ENCODE measurements at places on chromosomes 5 and 9.

GRCh38 chr5:43420241-43420640, 8.1 kb upstream of the CCL28 start:
- DNase-seq: no peak

DNA sequence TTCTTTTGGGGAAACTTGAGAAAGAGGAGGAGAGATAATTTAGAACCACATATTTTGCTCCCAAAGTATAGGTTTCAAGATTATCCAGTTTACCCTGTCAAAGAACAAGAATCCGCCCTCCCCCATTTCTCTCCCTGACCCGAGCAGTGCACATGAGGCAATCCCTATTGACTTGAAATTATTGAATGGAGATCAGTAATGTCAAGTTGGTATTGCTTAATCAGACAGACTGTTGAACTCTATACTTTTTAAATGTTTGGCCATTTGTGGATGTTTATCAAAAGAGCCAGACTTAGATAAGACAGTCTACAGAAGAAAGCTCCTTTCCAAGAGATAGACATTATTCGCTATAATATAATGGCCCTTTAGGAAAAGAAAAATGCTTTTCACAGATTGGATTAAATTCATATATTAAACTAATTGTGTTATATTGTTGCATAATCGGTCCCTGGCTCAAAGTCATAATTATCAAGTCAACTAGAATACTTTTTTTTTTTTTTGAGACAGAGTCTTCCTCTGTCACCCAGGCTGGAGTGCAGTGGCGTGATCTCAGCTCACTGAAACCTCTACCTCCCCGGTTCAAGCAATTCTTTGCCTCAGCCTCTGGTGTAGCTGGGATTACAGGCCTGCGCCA, 5.3 kb downstream of the SLC25A25 start:
- no peak for DNase-seq

DNA sequence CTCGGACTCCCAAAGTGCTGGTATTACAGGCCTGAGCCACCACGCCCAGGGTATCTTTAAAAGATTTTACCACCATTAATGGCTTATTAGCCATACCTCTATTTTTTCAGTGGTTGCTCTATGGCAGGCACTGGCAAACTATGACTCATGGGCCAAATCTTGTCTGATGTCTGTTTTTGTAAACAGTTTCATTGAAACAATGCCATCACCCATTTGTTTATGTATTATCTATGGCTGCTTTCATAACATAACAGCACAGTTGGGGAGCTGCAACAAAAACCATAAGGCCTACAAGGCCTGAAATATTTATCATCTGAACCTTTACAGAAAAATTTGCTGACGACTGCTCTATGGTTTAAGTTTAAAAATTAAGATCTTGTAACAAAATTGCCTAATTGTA, 66.8 kb downstream of the SLC38A9 start:
- no peak for DNase-seq

DNA sequence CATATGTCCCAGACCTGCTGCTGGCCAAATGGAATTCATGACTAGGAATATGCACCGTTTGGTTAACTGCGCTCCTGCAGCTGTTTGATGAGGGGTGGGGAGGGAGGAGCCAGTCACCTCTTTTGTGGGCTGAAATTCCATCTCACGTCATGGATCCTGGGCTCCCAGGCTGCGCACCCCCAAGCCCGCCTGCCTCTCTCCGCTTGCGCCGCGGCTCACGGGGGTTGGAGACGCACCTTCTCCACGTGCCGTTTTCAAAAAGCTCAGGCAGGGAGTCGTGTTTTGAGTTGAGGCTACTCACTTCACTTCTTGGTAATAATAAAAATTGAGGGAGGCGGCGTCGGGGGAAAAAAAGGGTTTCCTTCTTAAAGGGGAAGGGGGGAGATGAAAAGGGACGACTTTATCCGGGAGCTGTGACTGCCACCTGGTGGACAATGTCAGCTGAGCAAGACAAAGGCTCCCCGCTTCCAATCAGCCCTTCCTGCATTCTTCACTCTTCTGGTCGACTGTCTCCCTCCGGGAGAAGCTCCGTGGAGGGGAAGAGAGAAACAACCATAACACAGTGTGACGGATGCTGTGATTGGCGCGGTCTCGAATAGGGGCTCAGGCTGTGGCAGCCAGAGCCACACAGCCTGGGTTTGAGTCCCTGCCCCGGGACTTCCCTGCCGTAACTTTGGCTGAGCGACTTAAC, 15.9 kb upstream of the C5orf47 start:
- peak; percentile 73 for DNase-seq

- no peak for DNase-seq
Measured at GRCh38 chr5:157159209-157159751, 6.8 kb downstream of the GARIN3 start.

DNA sequence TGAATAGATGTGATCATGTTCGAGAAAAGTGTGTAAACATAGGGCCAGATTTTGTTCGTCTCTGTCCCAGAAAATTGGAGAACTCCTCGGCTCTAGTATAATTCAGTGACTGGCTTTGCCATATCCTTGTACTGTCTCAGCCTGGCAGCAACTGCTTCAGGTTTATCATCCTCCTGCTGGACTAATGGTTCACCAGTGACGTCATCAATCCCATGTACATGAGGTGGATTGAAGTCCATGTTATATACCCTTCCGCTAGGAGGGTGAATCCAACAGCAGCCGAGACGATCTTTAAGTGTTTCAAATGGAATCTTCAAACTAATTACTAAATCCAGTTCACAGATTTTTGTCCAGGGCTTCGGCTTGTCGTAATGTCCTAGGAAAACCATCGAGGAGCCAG, 17.1 kb upstream of the PLPP1 start:
- DNase-seq: no peak

- no peak for DNase-seq
Measured at GRCh38 chr5:2901096-2901495, 149.6 kb upstream of the IRX2 start.

- DNase-seq: no peak
Measured at GRCh38 chr5:72959257-72959656, 3.4 kb downstream of the FCHO2 start.

DNA sequence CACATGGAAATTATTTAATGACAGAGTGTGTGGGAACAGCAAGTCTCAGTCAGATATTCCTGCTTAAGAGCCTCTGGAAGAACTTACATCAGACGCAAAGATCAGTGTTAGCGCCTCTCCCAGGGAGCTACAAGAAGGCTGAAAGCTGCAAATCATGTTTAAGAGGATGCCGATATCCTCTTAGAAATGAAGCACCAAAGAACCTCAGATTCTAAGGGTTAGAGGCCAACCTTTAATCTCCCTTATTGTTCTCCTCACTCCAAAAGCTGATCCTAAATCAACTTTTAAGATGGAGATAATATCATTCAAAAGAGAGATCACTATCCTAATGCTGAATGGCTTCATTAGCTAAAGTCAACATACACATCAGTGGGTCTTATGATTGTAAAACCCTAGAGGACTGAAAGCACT, 160.6 kb downstream of the NFIB start:
- no peak for DNase-seq

- DNase-seq: no peak
Measured at GRCh38 chr9:22050924-22051323, 41.8 kb upstream of the CDKN2B start.

GRCh38 chr5:126438267-126438666, 15.1 kb downstream of the GRAMD2B start:
- DNase-seq: no peak

DNA sequence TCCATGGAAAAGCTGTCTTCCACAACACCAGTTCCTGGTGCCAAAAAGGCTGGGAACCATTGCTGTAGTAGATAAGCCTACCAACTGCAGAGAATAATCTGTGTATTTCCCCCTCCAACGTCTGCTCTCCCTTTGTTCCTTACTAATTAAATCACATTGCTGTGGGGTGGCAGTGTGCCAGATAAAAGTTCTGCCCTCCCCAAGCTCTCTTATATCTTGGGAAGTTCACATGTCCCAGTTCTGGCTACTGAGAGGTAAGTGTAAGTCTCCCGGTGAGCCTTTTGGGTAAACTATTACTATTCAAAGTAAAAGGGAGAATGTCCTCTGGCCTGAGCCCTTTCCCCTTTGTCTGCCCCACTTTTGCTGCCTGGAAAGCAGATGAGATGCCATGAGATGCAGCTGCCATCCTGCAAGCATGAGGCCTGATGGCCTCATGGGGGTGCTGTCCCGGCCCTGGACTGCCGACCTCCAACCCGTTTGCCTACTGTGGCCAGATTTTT, 14.7 kb downstream of the ENC1 start:
- no peak for DNase-seq

DNA sequence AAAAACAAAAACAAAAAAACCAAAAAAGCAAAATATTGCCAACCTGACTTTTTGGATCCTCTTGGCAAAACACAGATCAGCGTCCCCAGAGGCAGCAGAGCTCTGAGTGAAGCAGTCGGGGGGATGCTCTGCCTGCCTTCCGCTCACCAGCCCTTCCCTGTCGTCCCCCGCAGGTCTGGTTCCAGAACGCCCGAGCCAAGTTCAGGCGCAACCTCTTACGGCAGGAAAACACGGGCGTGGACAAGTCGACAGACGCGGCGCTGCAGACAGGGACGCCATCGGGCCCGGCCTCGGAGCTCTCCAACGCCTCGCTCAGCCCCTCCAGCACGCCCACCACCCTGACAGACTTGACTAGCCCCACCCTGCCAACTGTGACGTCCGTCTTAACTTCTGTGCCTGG, 20.7 kb downstream of the LHX2 start:
- DNase-seq: no peak

- DNase-seq: no peak
Measured at GRCh38 chr9:12847561-12847960, 72.7 kb downstream of the LURAP1L start.

DNA sequence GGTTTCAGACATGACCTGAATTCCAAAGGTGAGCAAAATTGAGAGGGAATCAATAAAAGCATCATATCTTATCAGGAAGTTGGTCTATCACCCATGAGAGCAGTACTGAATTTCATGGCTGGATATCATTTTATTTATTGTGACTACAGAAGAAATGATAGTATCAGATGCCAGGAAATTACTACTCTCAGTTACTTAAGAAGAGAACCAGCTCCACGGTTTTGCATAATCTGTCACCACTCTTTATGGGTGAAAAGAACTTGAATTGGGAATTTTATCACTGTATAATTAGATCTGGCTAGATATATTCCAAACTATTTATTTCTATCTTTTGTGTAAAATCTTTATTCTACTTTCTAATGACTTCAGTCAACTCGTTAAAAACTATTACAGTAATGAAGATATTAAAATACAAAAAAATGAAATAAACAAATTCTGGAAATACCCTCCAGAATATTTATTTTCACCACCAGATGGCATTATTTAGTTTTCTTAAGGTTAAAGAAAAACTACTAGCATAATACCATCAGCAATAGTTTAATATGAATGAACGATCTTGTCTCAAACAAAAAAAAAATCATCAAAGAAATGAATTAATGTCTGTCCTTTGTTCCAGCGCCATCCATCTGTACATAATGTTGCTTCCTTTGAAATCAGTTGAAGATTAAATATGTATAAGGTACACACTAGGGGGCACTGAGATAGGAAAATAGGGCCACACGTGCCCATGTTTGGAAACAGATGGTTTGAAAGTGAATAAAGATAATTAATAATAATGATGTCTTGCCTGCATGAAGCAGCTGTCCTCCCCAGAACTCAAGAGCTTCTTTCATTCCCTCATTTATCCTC, 84.7 kb upstream of the SLCO6A1 start:
- DNase-seq: no peak

DNA sequence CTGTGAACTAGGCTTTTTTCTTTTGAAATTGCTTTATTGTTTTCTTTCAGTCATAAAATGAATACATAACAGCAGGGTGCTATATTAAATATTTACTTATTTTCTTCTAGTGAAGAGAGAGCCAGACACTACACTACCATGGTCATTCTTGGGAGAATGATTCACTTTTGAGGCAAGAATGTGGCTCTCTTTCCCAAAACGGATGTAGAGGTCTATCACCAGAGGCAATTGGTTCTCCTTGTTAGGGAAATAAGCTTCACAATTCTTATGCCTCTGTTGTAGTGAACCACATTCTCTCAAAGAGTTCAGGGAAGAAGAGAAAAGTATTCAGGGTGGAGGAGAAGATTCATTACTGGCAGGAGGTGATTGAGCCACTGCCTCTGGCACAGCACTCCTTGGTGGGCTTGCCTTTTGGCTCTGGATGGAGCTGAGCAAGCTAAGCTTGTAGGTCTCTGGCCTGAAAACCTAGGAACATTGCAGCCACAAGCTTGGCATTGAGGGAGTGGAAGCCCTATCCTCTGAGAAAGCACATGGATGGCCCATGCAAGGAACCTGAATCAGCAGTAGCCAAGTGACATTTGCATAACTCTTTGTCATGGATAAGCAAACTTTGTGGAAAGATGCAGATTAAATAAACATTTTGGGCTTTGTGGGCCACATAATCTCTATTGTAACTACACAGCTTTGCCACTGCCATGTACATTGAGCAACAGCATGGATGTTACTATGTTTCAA, 179.0 kb upstream of the TNC start:
- no peak for DNase-seq

DNA sequence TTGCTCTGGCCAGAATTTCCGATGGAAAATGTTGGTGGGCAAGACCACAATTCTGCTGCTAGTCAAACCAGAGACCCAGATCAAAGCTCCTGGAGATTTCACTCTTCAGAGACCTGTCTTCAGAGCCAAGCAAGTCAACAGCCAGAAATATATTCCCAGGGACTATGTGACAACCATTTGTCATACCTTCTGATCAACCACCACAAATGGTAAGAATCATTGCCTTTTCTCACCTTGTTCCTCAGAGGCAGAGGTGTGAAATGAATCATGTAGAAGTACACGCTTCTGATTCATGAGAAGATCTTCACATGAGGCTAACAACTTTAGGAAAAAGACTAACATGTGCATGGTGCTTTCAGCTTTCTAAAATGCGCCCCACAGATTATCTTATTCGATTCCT, 53.5 kb downstream of the SUSD1 start:
- DNase-seq: no peak

GRCh38 chr5:131635684-131636572, 899 bp upstream of the RAPGEF6 start:
- no peak for DNase-seq

DNA sequence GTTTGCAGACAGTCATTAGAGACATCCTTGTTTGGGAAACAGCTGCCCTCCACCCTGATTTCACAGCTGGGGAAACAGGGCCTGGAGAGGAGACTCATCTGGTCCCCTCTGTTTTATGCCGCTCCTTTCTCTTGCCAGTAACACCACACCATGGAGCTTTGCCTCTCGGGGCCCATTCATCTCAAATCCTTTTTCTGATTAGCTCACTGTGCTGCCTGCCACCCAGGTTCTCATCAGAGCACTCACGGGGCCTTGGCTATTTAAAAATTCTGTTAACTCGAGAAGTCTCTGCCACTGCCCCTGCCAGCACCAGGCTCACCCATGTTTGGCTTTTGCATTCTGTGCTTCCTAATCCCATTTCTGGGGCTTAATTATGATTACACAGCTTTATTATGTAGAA, 36.8 kb upstream of the C5orf58 start:
- no peak for DNase-seq

- no peak for DNase-seq
Measured at GRCh38 chr5:102539562-102539961, 40.8 kb upstream of the SLCO6A1 start.

All from activated CD4-positive, alpha-beta T cell treated with anti-CD3 and anti-CD28 coated beads, Interleukin-2, amount 50 U/mL, for 24 hours (primary cell).